HepG2 (cell line): ENCODE measurements at places on chromosomes 3 and 15.
A peak's percentile ranks its signal among the peaks of the same experiment; 100 is the strongest.

DNA sequence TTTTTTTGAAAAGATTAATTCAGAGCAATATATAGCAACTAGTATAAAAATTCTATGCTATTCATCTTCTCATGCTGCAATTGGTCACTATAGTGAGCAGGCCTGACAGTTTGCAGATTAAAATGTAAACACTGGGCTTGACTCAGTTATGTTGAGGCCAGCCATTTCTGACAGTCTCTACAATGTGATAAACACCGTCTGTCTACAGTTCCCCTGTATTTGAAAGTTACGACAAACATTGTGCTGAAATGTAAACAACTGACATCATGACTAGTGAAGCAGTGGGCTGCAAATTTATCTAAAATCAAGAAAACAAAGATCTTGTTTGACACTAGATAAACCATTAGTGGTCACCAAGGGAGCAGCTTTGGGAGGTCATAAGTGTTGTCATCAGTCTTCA lies 197.4 kb downstream of the ISL2 start:
- no peak overlapping the region for H3K4me3 ChIP-seq
- H3K4me1 ChIP-seq = peaks cover 20% of the 10 kb centered on the region
- peak; percentile 32 for DNase-seq

GRCh38 chr15:39704689-39705088 lies 78.0 kb downstream of the FSIP1 start:
- no peak overlapping the region for H3K4me3 ChIP-seq
- no peaks in the 10 kb centered on the region for H3K4me1 ChIP-seq
- no peaks in the 10 kb centered on the region for H3K27me3 ChIP-seq
- no peak overlapping the region for H3K27ac ChIP-seq
- H3K36me3 ChIP-seq = no peaks in the 10 kb centered on the region

- H3K27ac ChIP-seq = no peak overlapping the region
- DNase-seq = no peak
- H3K4me3 ChIP-seq = no peak overlapping the region
- no peaks in the 10 kb centered on the region for H3K27me3 ChIP-seq
Observed at GRCh38 chr3:178350763-178351162, 185.5 kb upstream of the KCNMB2 start.

DNA sequence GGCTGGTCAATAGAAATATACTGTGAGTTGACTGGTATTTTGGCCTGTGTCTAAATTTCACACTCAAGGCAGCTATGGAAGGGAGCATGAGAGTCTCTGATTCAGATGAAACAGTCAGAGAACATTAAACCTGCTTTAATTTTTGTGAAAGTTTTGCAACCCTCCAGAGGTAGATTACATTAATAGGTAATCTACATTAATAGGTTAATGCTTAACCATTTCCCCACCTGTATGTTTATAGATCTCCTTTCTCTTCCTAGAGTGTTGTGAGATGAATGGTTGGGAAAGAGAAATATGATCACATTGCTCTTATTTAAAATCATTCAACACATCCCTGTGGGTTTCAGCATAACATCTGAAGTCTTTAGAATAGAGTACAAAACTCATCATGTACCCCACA lies 586.9 kb upstream of the DPPA4 start:
- H3K4me1 ChIP-seq = no peaks in the 10 kb centered on the region
- DNase-seq = no peak
- H3K36me3 ChIP-seq = no peaks in the 10 kb centered on the region
- no peak overlapping the region for H3K27ac ChIP-seq
- no peak overlapping the region for H3K4me3 ChIP-seq

- H3K36me3 ChIP-seq = no peaks in the 10 kb centered on the region
- no peak overlapping the region for H3K27ac ChIP-seq
- no peaks in the 10 kb centered on the region for H3K4me1 ChIP-seq
- H3K27me3 ChIP-seq = peaks cover 2% of the 10 kb centered on the region; the same call in 1 of the 2 replicates
- H3K4me3 ChIP-seq = no peak overlapping the region
Observed at GRCh38 chr15:83174891-83175290, 32.7 kb downstream of the HDGFL3 start.

- H3K4me1 ChIP-seq = no peaks in the 10 kb centered on the region
- H3K27me3 ChIP-seq = no peaks in the 10 kb centered on the region
- H3K4me3 ChIP-seq = no peak overlapping the region
- no peak overlapping the region for H3K27ac ChIP-seq
- H3K36me3 ChIP-seq = peaks cover 13% of the 10 kb centered on the region
- peak; percentile 50 for DNase-seq
Observed at GRCh38 chr3:14461748-14462324, 59.4 kb downstream of the SLC6A6 start.

DNA sequence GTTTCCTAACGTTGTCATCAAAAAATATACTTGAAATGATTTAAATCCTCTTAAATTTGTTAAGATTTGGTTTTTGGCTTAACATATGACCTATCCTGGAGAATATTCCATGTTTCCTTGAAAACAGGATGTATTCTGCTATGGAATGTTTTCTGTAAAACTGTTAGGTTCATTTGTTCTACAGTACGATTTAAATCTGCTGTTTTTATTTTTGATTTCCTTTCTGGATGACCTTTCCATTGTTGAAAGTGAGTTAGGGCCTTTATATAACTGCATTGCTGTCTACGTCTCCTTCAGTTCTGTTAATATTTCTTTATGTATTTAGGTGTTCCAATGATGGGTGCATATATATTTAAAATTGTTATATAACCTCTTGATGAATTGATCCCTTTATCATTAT lies 465.3 kb upstream of the ALCAM start:
- no peaks in the 10 kb centered on the region for H3K27me3 ChIP-seq
- DNase-seq = no peak
- H3K4me3 ChIP-seq = no peak overlapping the region
- no peaks in the 10 kb centered on the region for H3K36me3 ChIP-seq

DNA sequence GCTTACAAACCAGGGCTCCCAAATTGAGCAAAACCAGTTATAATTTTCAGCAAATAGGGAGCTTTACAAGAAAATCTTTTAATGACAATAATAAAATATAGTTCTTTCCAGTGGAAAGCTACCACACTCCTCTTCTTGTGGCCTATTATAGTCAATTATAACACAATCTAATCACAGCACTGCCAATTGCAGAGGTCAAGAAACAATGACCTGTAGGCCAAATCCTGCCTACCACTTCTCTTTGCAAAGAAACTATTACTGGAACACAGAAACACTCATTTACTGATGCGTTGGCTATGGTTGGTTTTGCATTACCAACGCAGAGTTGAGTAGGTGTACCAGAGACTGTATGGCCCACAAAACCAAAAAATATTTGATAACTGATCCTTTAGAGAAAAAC lies 110.5 kb downstream of the WDR72 start:
- H3K27ac ChIP-seq = no peak overlapping the region
- H3K4me1 ChIP-seq = no peaks in the 10 kb centered on the region
- no peak for DNase-seq
- H3K27me3 ChIP-seq = no peaks in the 10 kb centered on the region
